Nucleus accumbens (tissue), 56 donors: ENCODE measurements at places on chromosomes 16 and 17.

DNA sequence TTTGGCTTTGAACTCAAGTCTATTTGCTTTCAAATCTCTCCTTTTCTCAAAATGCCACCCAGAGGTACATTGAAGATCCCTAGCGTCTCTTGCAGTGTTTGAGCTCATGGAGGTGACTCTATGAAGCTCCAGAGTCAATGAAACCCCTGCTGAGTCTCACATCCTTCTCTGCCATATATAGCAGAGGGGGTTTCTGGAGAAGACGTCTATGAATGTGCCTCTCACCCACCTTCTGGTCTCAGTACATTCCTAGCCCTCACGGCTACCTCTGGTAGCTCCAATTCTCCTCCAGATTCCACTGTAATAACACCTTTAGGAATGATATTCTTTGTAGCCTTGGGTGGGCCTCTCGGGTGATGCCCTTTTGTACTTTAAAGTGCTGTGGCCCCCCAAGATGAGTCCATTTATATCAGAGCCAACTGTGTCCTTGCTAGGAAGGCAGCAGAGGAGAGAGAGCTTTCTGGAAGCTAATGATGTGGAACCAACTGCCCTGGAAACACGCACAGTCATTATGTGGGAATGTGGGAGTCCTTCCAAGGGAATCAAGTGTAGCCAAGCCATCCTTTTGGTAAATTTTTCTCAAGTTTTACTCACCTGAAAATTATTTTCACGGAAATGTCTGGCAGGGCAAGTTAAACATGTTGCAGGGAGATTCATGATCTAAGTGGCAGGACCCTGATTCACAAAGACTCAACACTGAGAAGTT, 123.4 kb downstream of the ASIC2 start:
- DNase-seq, result no peak

GRCh38 chr16:3610698-3611145, 684 bp downstream of the SLX4 start:
- DNase-seq, result no peak

GRCh38 chr16:65142276-65142675, 20.4 kb upstream of the CDH11 start:
- no peak for DNase-seq

GRCh38 chr17:63834431-63835166, 7.1 kb upstream of the FTSJ3 start:
- DNase-seq, result no peak

DNA sequence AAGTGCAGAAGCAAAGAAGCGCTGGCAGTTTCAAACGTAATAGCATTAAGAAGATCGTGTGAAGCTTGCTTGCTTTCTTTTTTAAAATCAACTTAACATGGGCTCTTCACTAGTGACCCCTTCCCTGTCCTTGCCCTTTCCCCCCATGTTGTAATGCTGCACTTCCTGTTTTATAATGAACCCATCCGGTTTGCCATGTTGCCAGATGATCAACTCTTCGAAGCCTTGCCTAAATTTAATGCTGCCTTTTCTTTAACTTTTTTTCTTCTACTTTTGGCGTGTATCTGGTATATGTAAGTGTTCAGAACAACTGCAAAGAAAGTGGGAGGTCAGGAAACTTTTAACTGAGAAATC, 17.4 kb upstream of the RAB11FIP4 start:
- no peak for DNase-seq

- DNase-seq, result peak; percentile 87
Observed at GRCh38 chr17:78708510-78708973, 73.5 kb downstream of the CYTH1 start.

GRCh38 chr16:81905277-81905676, 106.0 kb downstream of the SDR42E1 start:
- no peak for DNase-seq

GRCh38 chr17:2885733-2886132, 89.5 kb downstream of the RAP1GAP2 start:
- no peak for DNase-seq

DNA sequence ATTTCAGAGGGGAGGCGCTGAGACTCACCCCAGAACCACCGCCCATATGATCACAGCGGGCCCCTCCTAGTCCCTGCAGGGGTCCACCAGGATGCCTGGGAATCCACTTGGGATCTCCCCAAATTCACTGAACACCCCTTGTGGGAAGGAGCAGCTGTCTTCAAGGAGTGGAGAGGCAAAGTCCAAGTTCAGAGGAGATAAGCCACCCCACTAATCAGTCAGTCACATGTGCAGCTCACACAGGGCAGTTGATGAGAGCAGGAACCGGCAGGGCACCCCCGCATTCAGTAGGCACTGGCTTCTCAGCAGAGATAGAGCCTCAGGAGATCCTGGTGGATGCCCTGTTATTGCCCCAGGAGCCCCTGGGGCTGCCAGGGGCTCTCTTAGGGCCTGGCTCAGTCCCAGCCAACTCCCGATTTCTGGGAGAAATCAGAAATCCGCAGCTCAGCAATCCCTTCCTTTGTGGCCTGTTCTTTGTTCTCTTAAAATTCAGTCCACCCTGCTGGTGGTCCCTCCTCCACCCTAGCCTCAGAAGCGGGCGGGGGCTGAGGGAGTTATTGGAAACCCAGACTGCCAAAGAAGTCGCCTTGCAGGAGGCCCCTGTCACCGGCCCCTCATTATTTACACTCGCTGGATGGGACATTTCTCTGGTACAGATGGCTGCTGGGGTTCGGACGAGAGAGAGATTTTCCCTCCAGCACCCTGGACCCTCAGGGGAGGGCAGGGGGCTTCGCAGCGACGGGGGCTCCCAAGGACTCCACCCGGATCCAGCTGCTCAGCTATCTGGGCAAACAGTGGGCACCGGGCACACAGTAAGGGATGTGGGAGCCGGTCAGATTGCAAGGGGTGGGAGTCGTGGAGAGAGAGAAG, 1.8 kb downstream of the CDC42EP4 start:
- DNase-seq, result no peak
